ENCODE measurements at places on chromosomes 11 and 22.

DNA sequence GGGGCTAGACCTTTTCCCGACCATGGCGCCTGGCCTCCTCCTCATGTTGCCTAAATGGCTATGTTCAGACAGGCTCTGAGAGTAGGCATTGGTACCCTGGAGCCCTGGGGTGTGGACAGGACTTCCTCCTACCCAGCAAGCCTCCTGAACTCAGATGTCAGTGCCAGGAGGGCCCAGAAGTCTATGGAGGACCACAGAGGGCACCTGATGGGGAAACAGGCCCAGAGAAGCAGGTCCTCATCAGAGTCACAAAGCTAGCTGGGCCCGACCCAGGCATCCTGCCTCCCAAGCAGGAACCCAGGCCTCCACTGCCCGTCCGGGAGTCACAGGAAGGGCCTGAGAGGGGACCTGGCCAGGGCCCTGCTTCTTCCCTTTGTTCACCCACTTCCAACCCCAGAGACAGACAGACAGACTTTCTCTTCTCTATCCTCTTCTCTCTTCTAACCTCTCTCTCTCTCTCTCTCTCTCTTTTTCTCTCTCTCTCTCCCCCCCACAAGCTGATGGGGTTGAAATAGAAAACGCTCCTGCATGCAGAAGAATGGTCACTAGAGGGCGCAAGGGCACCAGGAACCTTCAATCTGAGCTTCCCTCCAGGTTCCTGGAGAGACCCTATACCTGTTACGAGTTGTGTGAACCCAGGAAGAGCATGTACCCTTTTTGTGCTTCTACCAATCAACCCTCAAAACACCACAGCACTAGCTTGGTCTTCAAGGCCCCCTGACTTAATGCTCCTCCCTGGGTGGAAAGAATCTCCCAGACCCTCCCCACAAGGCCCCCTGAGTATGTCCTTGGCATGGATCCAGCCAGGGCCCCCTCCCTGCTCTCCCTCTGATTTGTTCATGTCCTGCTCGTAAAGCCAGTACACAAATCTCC, 27.1 kb downstream of the ARAP1 start:
- DNase-seq: peak; percentile 60

GRCh38 chr11:118430956-118431355, 5.3 kb upstream of the KMT2A start:
- no peak for DNase-seq

- no peak for DNase-seq
These were observed 58.3 kb downstream of the PRDM11 start for GRCh38 chr11:45204761-45205160.

DNA sequence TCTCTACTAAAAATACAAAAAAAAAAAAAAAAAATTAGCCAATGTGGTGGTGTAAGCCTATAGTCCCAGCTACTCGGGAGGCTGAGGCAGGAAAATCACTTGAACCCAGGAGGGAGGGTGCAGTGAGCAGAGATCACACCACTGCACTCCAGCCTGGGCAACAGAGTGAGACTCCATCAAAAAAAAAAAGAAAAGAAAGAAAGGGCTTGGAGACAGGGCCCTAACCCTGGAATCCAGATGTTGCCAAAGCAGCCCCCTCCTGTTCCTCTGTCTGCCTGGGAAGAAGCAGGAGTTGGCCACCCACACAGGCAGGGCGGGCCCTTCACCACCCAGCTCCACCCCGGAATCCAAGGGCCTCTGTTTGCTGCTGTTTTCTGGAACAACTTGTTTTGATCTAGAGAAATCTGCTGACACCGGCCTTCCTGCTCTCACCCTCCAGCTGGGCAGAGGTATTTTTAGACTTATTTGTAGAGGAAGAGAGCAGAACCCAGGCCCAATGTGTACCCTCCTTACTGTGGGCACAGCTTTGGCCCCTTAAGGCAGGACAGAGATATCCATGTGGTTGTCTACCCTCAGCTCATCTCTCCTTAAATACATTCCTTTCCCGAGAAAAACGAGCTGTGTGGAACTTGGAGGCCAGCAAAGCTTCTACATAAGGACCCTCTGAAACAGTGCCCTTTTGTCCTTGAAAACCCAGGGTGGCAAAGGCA, 2.7 kb upstream of the NEAT1 start:
- DNase-seq: no peak

DNA sequence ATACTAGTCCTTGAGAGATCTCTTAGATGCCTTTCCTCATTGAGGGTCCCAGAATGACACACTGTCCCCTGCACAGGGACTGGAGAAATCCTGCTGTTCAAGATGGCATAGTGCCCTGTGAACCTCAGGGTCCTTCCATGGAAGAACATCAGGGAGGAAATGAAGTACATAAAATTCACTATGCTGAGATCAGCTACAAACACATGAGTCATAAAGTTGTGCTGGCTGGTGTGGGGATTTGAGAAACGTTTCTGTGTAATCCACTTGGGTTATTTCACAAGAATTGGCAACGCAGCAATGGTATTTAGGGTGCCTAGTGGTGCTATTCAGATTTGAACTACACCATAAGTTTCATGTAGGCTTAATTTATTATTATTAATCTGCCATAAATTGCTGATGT, 174.4 kb downstream of the MAML2 start:
- no peak for DNase-seq

GRCh38 chr11:84906995-84907394, 720.1 kb downstream of the DLG2 start:
- no peak for DNase-seq

DNA sequence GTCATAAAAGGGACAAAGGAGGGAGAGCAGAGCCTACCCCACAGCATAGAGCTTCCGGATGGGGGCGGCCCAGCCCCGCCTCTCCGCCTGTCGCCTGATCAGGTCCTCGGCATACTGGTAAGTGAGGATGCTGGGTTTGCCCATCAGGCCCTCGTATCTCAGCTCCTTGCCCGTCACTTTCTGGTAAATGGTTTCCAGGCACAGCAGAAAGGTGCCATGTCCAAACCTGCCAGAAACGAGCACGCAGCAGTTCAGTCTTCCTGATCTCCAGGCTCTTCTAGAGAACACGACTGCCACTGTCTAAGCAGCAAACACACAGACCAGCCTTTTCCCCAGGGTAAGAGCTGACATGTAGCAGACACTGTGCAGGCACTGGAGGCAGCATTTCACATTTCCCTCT, 17.4 kb upstream of the TMEM121B start:
- DNase-seq: no peak

DNA sequence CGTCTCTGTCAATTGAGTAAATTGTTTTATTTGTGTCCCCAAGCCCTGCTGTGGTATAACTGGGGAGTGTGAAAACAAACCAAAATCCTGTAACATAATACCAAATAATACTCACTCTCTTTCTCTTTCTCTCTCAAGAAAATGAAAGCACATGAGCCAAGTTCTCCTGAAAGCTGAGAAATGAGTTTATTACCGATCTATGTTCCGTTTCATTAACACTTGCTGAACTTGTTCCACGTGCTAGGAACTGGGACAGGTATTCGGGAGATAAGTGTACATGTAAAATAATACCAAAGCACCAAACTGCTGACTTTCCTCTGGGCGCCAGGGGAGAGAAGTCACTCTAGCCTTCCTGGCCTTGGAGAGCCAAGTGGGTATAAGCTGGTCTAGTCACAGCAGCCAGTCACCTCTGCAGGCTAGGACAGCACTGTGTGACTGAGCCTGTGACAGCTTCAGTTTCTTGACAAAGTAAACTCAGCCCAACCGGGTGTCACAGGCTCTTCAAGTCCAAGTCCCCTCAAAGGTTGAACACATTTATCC, 23.1 kb downstream of the CD6 start:
- DNase-seq: no peak

DNA sequence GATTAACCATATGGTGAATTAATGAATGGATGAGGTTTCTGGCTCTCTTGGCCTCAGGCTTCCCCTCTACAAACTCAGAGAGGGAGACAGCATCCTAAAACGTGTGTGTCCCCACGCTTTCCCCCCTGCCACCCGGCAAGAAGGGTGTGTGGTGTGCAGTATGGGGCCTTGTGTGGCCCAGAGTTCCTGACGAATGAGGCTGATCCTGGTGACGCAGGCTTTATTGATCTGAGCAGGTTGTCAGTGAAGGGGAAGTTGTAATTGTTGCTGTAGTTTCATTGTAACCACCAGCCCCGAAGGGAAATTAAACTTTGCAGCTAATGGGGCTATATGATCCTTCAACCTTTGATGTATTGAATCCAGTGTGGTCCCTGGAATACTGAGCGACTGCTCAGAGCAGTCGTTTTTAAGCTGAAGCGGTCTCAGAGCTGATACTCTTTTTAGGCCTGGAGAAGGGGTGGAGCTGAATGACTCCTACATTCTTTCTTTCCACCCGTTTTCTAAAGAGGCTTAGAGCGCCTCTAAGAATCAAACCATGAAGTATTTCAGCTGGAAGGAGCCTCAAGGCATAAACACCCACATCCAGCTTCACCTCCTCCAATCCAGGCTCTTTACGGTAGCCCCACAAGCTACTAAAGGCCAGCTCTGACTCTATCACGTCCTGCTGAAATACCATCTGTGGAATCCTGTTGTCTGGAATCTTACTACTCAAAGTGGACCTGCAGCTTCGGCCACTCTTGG, 284.7 kb downstream of the MIAT start:
- DNase-seq: no peak

- DNase-seq: no peak
These were observed at the start of gene CCND1 for GRCh38 chr11:69640995-69641581. CCND1 (plus strand) TSS chr11:69641156; CDS start chr11:69641314, 158 bp downstream.

GRCh38 chr11:35479731-35480130, 45.7 kb downstream of the PAMR1 start:
- DNase-seq: no peak

DNA sequence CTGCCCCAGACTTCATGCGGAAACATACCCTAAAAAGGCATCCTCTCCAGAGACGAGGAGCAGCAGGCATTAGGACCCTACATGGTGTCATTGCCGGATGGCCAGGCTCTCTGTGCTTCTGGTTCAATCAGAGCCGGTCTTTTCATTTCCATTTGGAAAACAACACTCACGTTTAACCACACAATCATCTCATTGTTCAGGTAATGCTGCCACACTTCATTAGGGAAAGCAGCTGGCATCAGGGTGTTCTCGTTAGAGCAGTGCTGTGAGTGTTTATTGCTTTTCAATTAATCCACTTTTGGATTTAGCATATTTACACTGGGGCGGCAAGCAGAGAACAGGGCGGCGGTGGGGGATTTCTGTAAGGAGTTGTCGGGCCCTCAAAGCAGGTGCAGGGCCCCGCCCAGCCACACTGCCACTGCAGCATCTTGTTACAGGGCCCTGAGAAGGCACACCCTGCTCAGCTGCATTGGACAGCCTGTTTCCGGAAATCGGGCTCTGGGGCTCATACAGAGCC, 338.6 kb downstream of the SHANK2 start:
- no peak for DNase-seq

DNA sequence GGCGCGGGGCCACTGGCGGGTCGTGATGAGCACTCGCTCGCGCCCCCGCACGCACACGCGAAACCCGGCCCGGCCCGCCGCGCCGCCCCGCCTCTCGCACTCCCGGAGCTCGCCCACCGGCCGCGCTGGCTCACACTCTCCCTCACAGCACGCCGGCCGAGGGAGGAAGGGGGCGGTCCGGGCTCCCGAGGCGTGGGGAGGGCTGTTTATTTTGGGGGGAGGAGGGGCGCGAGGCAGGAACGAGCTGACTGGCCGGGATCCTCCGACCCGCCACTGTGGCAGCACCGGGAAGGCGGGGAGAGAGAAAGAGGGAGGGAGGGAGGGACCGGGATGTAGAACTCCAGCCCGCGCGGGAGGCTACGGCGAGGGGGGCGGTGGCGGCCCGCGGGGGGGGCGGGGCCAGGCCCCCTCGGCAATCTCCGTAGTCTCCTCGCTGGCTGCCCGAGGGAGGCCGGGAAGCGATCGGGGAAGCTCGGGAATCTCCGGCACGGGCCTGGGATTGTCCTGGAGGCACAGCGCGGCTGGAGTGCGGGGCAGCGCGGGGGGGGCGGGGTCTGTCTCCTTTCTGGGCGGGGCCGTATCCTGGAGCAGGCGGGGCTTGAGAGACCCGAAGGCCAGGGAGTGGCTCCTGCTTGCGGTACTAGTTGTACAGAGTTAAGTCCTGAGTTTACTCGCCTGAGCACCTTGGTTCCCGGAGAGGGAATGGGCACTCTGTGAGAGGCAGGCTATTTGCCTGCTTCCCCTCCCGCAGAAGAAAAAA, at the start of gene RBFOX2:
RBFOX2 (minus strand) TSS at position 179 of the 760 bp plus-strand sequence. CDS start 399 bp downstream, outside the sequence.
- DNase-seq: peak; percentile 26

DNA sequence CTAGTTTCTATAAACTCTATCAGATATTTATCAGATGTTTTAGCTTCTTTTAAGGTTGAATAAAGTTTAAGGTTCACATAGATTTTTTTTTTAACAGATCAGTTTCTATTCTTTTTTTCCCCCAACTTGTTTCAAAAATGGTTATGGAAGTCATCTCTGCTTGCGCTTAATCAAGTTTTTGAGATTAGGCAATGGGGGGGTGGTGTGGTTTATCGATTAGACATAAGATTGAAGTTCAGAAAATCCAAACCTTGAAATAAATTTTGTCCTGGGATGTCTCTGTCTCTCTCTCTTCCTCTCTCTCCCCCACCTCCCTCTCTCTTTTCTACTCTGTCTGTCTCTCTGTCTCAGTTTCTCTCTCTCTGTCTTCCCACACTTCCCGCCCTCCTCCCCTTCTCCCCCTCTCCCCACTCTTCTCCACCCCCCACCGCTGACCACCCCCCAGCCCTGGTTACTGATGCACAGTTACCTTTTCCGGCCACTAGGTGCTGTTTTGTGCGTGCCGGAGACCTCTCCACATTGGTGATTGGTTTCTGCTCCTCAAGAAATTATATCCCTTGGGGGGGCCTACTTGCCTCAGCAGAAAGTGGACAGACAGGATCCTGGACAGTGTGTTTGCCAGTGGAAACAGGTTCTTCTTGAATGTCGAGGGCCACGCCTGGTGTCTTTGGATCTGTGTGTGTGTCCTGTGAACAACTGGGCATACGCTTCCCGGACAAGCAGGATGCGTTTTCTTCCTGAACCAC, 29.7 kb upstream of the ANO1 start:
- DNase-seq: no peak

DNA sequence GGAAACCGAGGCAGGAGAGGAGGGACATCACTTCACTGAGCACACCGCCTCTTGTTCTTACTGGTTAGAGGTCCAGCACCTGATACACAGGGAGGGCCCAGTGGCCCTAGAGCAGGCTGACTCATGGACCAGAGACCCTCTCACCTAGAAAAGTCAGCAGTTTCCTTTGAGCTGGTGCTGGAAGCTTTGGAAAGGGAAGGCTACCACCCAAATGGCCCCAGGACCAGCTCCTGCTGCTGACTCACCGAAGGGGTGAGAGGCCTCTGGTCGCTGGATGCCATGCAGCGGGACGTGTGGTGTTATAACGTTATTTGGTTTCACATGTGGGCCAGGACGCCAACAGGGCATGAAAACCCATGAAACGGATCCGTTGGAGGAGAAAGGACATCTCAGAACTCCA, 3.8 kb downstream of the NADSYN1 start:
- DNase-seq: no peak

DNA sequence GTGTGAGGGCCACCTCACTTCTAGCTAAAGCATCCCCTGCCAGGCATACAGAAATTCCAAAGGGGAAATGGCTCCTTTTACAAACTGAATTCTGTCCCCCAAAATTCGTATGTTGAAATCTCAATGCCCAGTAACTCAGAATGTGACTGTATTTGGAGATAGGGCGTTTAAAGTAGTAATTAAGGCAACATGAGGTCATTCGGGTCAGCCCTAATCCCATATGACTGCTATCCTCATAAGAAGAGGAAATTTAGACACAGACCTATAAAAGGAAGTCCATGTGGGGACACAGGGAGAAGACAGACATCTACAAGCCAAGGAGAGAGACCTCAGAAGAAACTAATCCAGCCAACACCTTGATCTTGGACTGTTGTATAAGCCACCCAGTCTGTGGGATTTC, 119.1 kb downstream of the CHST1 start:
- DNase-seq: no peak

GRCh38 chr22:44930711-44931035, 79.1 kb downstream of the PHF21B start:
- DNase-seq: no peak

All from stimulated activated CD8-positive, alpha-beta memory T cell treated with anti-CD3 and anti-CD28 coated beads, Interleukin-7, amount 100 ng/mL, for 1 hour (primary cell).